ENCODE measurements at places on chromosomes 11 and 22.

DNA sequence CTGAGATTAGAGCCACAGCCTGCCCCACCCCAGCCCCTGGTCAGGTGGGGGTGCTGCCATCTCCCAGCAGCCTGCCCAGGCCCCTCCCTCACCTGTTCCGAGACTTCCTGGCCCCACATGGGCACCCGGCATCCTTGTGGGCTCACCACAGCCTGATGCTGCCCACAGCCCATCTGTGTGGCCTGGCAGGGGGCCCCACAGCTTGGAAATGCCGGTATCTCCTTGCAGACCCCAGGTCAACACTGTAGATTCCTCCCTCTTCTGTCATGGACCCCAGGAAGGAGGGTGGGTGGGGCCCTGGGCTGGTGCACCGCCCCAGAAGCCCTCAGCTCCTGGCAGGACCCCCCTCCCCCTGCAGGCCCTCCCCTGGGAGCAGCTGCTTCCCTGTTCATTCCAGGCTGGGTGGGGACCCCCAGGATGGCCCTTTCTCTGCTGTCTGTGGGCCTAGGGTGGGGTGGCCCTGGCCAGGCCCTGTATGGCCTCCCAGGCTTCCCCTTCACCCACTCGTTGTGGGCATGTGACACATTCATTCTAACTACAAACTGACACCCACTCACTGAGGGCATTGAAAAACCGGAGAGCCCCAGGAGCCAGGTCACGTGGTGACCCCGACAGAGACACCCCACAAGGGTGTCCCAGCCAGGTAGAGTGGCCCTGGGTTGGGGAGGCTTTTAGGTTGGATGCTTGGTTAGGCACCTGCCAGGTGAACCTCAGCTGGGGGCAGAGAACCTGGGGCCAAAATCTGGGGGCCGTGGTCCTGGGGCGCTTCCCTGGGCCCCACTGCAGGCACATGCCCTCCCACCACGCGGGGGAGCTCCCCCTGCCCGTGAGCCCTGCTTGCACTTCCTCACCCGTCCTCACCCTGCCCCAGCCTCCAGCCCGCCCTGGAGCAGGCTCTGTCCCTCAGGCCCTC lies 44.1 kb upstream of the CCDC188 start:
- no peak for DNase-seq

DNA sequence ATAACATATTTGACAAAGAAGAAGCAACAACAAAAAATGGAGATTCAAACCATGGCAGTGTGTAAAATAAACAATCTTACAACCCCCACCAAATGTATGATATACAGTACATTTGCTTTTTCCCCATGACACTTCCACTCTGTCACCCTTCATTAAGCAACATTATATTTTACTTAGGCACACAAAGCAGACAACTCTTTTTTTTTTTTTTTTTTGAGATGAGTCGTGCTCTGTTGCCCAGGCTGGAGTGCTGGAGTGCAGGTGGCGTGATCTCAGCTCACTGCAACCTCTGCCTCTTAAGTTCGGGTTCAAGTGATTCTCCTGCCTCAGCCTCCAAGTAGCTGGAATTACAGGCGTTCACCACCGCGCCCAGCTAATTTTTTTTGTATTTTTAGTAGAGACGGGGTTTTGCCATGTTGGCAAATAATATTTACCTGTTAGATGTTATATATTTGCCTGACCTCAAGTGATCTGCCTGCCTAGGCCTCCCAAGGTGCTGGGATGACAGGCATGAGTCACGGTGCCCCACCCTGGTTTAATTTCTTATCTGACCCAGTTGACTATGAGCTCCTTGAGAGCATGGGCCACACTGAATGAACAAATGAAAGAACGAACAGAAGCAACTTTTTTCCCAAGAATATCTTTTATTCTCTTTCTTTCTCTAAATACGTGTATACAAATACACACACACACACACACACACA lies 5.5 kb upstream of the PCF11 start:
- peak; percentile 30 for DNase-seq

- no peak for DNase-seq
Measured at GRCh38 chr11:875769-876301, 33.2 kb downstream of the TSPAN4 start.

- DNase-seq = peak; percentile 59
Measured at GRCh38 chr11:12070446-12071267, 39.7 kb upstream of the MICAL2 start.

DNA sequence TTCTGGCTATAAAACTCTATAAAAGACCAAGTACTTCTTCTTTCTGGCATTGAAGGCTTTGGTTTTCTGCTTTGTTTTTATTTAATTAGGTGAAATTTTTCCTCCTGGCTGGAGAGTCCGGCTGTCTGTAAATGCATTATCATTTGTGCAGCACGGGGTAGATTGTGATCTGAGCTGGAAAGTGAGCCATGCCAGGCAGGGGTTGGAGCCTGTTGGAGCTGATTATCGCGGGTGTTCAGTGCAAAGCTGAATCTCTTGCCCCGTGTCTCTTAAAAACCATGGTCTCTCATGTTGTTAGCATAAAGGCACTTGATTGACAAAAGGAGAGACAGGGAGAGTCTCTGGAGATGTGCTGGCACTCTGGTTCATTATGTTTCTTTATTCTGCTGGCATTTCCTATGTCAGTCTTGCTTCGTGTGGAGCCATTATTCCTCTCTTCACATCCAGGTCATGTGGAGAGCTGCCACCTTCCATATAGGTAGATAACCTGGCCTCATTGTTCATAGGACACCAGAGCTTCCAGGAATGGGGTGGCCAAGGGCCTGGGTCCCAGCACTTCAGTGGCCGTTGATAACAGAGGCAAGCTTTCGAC lies 75.2 kb downstream of the LDLRAD3 start:
- no peak for DNase-seq

DNA sequence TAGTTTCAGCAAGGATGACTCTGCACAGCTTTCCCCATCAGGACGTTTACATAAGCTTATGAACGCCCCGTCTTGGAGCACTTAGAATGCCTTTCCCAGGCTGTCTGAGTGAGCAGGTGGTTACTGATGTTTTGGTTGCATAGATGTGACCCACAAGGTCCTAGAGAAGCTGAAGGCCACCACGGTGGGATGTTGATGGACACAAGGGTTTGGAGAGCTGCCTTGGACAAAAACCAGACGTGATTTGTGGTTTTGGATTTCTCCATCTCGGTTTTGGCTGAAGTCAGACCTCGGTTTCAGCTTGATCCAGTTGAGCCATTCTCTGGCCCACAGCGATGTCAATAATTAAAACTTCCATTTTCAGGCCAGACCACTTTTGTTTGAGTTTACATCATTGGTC lies 151.9 kb downstream of the LDLRAD3 start:
- peak; percentile 50 for DNase-seq

DNA sequence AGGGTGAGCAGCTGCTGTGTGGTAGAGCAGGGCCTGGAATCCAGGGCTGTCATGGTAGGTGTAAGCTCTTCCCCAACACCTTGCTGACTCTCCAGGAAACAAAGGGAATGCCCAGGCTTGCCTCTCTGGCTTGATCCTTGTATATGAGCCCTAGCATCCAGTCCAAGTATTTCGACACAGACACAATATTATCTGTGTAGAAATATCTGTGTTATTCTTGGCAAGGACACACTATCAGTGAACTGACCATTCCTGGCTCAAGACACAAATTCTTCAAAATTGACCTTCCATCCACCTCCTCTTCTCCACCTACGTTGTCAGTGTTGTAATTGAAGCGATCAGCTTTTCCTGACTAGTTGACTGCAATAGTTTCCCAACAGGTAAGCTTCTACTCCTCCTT lies 312.0 kb upstream of the NARS2 start:
- DNase-seq = peak; percentile 70

GRCh38 chr11:66373265-66373664 lies 1.7 kb upstream of the SLC29A2 start:
- no peak for DNase-seq

DNA sequence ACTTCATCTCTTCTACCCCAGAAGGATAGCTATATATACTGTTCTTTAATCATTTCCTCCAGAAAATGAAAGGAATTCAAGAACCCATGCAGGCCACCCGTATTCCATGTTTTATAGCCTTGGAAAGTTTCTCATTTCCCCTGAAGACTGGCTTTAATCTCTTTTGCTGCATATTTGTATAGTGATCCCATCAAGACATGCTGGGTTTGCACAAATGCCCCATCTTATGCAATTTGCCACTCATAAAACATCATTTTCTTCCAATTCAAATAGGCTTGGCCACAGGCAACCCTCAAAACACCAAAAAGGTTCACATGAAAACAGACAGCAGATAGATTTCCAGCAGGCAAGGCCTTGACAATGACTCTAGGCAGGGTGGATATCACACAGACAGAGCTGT lies 28.3 kb upstream of the APOA1 start:
- no peak for DNase-seq

GRCh38 chr11:122220321-122220720 lies 104.3 kb upstream of the BLID start:
- peak; percentile 51 for DNase-seq

DNA sequence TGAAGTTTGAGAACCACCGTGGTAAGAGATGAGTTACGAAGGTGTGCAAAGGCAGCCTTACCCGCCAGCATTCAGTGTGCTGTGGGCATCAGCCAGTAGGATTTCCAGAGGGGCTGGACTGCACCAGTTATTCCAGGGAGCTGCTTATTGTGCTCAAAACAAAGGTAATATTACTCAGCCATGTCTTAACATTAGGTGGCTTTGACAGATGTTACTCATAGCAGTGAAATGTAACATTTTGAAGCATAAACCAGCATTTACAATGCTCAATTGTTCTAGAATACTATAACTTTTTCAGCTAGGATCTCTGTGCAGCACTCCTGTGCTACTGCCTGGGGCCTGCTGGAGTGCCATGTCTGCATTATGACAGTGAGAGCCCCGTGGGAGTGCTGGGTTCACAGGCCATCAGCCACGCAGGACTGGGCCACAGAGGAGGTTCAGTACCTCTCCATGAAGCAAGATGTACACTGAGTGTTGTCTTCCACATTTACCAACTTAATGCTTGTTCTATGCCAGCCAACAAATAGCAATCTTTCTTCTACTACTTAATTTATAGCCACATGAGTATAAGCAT lies 238.1 kb downstream of the CADM1 start:
- DNase-seq = no peak

- no peak for DNase-seq
Measured at GRCh38 chr11:101574886-101575285, 8.9 kb downstream of the TRPC6 start.

DNA sequence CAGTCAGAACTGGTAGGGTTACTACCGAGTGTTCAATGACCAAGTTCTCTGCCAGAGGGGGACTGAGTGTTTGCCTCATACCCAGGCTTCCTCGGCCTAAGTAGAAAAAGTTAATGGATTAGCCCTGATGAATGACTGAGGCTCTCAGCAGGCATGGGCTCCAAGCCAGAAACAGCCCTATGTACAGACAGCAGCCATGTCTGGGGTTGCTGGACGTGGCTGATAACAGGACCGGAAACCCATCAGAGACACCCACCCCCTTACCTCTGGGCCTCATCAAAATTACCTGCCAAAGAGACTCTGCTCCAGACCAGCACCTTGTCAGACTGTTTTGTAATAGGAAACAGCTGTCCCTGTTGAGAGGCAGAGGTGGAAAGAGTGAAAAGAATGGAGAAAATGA lies 351.4 kb downstream of the ETS1 start:
- no peak for DNase-seq

GRCh38 chr11:59766542-59767224 lies 11.5 kb downstream of the STX3 start:
- DNase-seq = no peak

- no peak for DNase-seq
Measured at GRCh38 chr11:88119561-88119960, 55.7 kb downstream of the RAB38 start.

DNA sequence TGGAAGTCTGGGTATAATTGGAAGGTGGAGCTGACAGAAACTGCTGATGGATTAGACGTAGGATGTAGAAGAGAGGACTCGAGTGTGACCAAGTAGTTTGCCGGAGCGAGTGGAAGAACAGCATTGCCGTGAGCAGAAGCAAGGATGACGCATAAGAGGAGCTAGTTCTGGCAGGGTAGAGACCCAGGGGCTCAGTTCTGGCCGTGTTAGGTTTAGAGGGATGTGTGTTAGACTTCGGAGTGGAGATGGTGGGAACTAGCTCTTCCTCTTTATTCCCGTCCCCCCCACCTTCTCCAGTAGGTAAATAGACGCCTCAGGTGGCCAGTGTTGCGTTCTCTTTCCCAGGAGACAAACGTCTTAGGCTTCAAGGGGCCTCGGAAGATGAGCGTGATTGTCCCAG lies 19.1 kb downstream of the TUB start:
- DNase-seq = no peak

DNA sequence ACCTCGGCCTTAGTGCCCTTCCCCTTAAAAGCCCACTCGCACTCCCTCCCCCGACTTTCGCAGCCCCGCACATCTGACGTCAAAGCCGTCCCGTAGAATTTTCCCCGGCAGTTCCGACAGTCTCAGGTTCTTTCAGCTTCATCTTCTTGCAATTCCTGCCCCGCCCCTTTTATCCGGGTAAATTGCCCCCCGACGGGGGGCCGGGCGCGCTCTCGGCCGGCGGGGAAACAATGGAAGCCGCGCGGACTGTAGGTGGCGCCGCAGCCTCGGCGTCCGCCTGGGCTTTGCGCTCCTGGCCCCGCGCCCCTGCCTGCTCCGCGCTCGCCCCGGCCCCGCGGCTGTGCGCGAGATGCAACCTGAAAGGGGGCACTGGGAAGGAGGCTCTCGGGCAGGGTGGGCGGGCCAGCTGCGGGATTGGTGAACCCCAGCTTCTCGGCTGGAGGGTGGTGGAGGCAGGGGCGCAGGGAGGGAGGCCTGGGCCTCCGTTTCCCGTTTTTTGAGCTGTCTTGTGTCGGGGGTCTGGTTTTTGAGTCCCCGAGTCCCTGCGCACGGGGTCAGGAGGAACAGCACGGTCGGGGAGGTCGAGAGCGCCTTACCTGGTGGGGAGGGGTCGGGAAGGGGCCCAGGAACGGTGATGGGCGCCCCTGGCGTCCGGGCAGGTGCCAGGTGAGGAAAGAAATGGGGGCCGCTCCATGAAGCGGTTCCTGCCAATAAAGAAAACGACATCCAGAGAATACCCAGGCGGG lies 859 bp upstream of the FGF19 start:
- no peak for DNase-seq

DNA sequence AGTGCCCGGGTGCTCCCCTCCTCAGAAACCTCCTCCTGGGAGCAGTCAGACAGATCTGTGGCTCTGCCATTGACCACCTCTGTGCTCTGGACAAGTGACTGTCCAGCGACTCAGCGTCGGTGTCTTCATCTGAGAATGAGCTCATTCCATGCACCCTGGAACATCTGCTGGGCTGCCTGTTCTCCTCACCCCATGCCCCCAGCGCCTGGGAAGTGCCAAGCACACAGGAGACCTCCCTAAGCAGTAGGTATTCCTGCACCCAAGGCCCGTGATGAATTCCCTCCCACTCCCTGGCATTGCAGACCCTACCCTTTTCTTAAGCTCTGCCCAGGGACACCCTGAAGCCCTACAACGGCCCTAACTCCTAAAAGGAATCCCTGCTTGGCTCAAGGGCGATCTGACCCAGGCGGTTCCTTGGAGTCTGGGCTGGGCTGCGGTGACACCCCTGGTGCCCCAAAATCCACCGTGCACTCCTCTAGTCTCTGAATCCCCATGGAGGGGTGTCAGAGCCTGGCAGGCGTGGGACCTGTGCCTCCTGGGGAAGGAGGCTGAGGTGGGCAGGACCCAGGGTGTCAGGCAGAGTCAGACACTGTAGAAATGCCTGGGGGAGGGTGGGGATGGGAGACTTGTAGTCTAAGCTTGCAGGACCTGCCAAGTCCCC lies 92.0 kb downstream of the CEP164 start:
- peak; percentile 48 for DNase-seq
